ENCODE measurements at places on chromosomes 2 and 18.
A peak's percentile ranks its signal among the peaks of the same experiment; 100 is the strongest.

DNA sequence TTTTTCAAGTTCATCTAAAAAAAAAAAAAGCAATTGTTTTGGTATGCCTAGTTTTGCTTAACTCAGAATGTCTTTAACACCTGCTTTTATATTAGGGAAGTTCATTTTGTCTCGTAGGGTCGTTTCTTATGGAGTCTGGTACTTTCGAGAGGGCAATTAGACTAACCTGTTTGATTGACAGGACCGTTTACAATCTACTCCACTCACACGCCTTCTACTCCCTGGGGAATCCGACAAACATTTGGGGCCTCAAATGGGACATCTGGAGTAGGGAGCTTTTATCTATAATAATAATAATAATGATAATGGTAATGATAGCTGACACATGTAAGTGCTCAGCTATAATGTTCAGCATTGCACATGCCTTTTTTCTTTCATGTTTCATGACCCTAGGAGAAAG lies 261.6 kb upstream of the RASGRP3 start:
- no peak for DNase-seq

- DNase-seq = no peak
Measured at GRCh38 chr18:59689756-59690155, 7.5 kb downstream of the CCBE1 start.

DNA sequence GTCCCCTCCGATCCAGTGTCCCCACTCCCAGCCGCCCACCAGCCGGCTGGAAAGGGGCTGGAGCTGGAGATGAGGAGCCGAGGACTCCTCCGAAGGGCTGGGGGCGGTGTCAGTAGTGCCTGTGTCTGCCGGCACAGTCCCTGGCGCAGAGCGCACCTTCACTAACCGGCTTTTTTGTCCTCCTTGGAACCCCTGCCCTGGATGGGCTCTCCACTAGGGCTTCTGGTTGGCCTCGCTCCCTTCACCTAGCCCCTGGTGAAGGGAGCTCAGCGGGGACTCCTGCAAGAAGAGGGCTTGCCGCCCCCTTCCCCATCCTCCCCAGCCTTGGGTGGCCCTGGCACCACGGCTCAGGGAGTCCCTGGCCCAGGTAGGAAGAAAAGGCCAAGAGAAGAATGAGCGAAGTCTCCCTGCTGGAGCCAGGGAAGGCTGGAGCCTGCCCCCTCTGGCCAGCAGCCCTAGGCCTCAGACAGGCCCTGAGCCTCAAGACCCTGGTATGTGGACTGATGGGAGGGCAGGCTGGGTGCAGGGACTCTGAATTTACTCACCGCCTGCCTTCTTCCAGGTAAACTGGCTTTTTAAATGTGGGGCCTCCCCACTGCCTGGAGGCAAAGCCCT lies 570 bp upstream of the ECEL1 start:
- no peak for DNase-seq

DNA sequence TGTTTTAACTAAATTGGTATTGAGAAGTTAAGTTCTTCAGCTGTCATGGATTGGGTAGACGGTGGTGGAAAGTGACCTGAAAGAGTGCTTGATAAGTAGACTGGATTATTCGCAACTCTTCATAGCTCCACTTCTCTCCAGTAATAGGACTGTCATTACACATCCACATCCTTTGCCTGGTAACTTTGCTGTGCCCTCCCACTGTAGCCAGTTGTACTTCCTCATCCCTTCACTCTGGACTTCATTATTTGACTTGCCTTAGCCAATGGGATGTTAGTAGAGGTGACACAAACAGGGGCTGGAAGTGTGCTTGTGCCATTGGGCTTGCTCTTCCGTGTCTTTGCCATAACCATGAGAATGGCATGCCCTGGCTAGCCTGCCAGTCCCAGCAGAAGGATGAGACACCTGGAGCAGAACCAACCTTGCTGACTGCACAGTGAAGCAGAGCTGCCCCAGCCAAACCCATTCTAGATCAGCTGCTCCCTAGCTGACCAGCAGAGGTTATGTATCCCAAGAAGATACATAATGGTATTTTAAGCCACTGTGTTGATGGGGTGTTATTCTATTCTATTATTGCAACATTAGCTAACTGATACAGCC lies 16.9 kb downstream of the QPCT start:
- no peak for DNase-seq

DNA sequence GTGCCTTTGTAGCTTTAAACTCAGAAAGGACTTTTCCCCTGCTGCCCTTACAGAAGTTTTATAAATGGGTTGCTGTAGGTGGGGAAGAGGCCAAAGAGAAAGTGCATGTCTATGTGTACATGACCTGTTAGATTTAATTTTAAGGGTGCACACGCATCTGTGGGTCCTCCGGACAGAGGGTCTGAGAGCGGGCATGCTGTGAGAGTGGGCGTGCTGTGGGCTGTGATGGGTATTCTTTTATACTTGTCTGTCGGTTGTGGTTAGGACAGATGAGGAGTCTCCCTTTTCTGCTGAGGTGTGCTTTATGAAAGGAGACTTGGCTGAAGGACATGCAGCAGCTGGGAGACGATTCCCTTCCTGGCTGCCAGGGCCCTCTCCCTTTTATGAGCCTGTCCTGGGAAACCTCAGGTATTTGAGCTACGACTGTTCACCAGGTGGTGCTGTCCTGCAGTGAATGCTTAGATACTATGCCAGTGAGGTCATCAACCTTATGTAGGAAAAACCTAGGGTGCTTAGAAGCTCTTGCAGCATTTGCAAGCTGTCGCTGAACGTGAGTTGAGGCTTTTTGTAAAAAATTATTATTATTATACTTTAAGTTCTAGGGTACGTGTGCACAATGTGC lies 67.5 kb downstream of the TANC1 start:
- DNase-seq = peak; percentile 84

DNA sequence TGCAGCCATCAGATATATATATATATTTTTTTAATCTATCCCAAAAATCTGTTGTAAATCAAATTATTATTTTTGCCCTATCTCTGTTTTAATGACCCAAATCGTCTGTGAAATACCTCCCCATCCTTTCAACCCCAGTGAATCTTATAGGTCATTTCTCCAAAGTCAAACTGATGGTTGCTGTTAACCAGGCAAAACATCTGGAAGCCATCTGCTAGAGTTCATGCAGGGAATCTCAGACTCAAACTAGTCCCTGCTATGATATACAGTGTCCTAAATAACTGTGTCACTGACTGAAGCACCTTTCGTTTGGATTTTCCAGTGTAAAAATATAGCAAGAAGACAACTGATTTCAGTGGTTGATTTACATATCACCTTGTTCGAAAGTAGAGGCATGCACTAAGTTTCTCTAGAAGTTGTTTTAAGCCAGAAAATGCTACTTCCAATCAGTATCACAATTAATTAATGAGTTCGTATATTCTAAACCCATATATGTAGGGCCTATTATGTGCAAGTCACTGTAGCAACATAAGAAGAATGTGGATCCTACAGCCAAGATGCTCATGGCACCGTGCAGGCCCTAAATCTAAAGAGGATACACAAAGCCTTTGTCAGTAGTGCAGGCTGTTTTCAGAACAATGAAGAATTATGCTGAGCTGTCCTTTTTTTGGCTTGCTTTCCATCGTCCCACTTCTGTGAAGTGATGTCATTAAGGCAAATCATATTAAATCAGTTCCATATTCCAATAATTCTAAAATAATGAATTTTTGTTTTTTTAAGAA lies 566.0 kb downstream of the STK39 start:
- no peak for DNase-seq

GRCh38 chr2:230589497-230590015 lies 123.1 kb upstream of the CAB39 start:
- no peak for DNase-seq

- DNase-seq = no peak
Measured at GRCh38 chr18:78580835-78581339, 398.7 kb upstream of the SALL3 start.

GRCh38 chr2:241695651-241696050 lies 6.2 kb upstream of the ING5 start:
- DNase-seq = no peak

DNA sequence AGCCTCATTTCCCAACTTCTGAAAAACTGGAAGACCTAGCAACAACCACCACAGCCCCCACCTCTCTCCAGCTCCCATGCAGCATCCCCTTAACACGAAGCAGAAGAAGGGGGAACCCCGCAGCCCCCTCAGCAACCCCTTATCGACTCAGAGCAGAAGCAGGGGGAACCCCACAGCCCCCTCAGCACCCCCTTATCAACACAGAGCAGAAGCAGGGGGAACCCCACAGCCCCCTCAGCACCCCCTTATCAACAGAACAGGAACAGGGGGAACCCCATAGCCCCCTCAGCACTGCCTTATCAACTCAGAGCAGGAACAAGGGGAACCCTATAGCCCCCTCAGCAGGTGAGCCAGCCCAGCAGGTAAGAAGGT lies 6.7 kb downstream of the SLC66A2 start:
- no peak for DNase-seq

- no peak for DNase-seq
Measured at GRCh38 chr2:142681952-142682351, 195.5 kb upstream of the KYNU start.

DNA sequence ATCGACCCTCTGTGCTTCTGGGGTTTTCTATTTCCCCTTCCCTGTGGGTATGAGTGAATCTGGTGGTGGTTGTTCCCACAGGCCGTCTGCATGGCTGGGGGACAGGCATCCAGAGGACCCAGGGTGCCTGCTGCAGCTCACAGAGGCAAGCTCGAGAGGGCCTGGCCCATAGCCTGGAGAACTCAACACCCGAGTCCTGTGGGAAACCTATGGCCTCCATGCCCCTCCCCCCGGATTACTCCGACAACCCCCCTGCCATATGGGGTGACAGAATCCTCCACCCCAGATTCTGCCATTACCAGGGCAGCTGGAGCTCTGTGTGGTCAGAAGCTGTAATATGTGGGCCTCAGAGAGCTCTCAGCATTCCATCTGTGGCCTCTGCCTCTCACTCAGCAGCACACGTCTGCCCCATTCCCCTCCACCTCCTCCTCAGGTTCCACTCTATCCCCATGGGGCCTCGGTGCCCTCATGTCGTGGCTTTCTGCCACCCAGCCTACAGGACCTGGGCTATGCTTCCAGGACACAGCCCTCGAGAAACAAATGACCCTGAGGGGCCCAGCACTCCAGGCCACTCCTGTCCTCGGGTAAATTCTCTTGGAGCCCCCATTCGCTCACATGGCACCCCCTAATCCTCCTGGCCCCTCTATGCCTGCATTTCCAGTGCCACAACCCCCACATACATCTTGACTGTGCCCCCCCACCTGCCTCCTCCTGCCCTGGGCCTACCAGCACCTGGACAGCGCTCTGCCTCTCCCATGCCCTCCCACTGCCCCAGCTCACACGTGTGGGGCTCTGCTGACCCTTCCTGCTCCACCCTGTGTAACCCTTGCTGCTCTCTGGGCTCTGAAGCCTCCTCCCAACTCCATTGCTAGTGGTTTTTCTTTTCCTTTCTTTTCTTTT lies 3.6 kb downstream of the MZT2A start:
- no peak for DNase-seq

DNA sequence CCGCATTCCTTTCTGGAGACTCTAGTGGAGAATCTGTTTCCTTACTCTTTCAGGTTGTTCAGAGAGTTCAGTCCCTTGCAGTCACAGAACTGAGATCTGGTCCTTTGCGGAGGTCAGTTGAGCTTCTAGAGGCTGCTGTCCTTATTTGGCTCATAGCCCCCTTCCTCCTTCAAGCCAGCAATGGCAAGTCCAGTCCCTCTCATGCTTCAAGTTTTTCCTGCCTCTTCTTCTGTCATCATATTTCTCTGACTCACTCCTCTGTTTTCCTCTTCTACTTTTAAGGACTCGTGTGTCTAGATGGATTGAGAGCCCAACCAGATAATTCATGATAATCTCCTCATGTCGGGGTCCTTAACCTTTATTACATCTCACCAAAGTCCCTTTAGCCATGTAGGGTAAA lies 173.5 kb upstream of the FOSL2 start:
- peak; percentile 39 for DNase-seq

GRCh38 chr2:219551441-219552381 lies 7.9 kb downstream of the TMEM198 start:
- DNase-seq = peak; percentile 56

- DNase-seq = no peak
Measured at GRCh38 chr18:67935638-67936037, 419.1 kb upstream of the DSEL start.

DNA sequence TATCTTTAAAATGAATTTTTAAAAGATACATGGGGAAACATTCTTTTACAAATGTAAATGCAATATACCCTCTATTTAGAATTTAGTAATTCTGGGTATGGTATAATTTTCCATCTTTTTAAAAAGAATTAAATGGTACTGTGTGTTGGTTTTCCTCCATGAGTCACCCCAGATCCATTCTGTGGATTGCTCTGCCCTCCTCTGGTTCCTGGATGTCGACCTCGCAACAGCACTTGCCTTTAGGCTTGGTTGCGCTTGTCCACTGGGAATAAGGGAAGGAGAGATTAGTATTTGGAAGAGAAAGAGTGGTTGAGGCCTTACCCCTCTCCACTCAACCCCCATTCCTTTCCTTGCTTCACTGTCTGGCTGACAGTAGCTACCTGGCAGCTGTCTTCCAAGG lies 90.4 kb downstream of the FTCDNL1 start:
- DNase-seq = no peak

- no peak for DNase-seq
Measured at GRCh38 chr2:66901344-66901743, 466.4 kb downstream of the MEIS1 start.

DNA sequence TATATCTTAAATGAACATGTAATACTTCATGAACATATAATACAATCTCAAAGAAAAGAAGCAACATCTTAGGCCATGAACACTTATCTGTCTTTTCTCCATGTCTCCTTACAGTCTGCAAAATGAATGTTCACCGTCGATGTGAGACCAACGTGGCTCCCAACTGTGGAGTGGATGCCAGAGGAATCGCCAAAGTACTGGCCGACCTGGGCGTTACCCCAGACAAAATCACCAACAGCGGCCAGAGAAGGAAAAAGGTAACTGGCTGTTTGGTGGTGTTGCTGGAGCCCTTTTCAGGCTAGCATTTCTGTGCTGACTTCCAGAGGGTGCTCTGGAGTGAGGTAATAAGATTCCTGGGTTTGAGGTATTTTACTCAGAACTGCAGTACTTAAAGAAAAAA lies 295.9 kb upstream of the EPAS1 start:
- DNase-seq = no peak

DNA sequence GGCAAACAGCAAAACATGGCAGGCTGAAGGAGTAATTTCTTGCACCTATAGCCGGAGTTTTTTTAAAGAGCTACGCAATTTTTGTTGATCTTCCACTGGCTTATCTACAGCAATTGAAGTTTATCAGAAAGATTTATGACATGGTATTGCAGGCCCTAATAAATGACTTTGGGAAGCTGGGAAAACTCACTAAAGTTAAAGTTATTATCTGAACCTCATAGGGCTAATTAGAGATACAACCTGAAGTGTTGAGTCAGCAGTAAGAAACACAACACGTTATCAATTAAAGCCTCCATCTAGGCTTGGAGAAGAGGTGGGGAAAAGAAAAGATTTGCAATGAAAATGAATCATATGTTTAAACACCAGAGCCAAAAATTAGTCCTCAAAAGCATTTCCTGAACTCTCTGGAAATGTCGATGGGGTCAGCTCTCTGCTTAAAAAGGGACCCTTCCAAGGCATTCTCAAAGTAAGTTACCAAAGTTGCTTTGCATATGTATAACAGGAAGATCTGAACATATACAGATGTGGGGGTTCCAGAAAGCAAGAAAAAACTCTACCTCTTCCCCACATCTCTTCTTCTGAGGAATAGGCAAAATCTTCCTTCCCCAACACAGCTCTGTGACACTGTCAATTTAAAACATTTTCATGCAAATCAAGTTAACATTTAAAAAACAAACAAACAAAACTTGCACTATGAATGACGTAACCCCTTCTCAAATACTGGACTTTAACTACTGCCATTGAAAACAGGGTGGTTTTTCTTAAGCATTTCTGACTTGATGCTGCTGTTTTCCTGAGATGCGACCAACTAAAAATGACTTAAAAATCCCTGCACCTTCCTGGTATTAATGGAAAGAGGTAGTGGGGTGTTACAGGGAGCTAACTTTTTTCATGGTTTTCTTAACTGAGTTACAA lies 915.6 kb downstream of the NRXN1 start:
- no peak for DNase-seq
